ENCODE measurements at places on chromosomes 2 and 18. TPM values are rescaled to one million over a fixed set of nuclear protein-coding genes. Genes with fewer than 3 reads are reported as not detected.

Gene RAB17
- total RNA-seq, result 1.6 TPM

Gene ACTG2
- total RNA-seq, result 5.0 TPM

Gene BCL2
- total RNA-seq, result 4.1 TPM

Gene RAMP1
- 18.0 TPM for total RNA-seq
